ENCODE measurements at places on chromosomes 2 and 18.

DNA sequence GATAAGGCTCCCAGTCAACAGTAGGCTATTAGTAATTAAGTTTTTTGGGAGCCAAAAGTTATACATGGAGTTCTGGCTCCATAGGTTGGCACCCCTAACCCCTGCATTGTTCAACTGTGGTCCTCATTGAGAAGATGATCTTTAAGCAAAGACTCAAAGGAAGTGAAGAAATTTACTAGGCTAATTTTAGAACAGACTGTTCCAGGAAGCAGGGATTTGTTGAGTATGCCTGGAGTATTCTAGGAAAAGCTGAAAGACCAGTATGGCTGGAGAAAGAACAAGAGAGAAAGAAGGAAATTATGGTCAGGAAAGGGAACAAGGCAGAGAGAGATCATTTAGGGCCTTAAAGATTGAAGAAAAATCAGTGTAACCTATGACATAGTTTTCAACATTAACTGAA is 125.1 kb downstream of the PMAIP1 start:
- DNase-seq, result no peak

GRCh38 chr2:86337244-86337835 is at the start of gene REEP1:
Gene REEP1, minus strand, starts transcription at chr2:86337626. Its CDS starts 116 bp downstream, at chr2:86337510.
- peak; percentile 40 for DNase-seq

DNA sequence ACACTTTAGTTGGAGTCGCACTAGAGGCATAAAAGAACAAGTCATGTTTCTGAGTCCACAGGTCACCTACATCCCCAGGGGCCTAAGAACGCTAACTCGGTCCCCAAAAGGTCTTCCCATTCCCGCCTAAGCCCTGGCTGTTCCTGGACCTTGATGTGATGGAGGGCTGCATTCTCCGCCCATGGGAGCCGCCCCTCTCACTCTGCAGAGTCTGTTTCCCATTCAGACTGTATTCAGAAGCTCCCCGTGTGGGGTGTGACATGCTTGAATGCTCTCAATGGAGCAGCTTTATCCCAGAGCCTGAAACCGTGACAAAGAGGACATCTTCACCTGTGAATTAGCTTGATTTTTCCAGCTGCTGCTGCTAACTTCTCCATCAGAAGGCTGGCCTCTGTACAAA is 319.0 kb upstream of the KLHL29 start:
- DNase-seq, result no peak

DNA sequence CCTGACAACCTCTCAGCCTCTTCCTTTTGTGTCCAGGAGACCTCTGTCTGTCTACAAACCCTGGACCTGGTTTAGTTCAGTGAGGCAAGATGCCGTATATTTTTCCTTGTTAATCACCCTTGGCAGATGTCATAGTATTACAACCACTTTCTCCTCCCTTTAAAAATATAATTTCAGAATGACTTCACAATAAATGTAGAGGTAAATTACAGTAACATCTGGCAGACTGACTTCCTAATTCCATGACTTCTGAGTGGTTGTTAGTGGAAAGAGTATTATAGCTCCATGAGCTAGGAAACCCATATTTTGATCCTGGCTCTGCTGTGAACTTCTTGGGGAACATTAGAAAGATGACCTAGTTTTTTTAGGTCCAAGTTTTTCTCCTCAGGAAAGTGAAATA is 39.5 kb downstream of the SPATS2L start:
- no peak for DNase-seq

GRCh38 chr18:54945576-54946125 is 13.6 kb downstream of the CCDC68 start:
- DNase-seq, result no peak

DNA sequence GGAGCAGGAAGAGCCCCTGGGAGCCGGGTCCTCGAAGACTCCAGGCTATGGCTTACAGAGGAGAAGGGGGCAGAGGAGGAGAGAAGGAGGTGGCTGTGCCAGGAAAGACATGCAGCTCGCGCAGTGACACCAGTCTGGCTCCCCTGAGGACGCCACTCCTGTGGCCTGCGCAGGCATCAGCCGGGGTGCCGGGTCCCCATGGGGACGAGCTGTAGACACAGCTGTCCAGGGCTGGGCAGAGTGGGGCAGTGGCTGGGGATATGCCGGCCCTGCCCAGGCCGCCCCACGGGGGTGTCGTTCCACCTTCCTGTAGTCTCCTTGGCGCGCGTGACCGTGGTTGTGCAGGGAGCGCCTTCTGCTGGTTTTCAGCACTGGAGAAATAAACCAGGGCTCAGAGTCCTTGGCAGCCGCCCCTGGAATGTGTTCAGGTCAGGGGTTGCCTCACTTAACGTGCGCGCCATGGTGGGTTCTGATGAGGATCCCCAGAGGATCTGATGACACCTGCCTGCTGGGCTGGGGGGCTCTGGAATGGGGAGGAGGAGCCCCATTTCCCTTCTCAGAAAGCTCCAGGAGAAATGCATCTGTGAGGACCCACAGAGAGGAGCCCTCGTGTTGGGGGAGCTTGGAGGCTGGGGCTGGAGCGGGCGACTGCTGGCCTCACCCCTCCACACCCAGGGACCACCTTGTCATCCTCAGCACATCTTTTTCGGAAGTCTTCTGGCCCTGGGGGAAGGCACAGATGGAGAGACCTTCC is 26.7 kb downstream of the RAMP1 start:
- no peak for DNase-seq

DNA sequence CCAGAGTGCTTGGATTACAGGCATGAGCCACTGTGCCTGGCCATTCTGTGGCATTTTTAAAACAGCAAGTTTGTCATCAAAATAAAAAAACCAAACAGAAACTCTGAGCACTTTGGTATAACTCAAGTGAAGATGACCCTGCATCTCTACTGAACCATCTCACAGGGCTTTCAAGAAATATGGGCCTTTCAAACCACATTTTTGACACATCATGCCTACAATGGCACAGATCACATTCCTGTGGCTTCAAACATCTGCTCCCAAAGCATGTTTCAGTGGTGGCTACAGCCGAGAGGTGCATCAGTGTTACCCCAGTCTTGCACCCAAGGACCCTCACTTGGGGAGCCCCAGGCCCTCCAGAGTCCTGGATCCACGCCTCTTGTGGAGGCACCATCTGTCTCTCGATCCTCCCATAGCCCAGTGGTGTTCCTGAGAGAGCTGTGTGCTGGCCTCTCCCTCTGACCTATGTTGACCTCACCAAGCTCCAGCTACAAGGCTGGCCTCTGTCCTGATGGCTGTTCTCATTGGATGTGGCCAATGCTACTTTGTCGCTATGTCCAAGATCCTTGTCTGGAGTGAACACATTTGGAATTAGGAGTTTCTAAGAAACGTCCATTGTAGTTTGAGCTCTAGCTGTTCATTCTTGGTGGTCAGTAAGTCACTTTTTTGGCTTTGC is 55.2 kb upstream of the RALBP1 start:
- no peak for DNase-seq

- no peak for DNase-seq
These were observed 15.7 kb downstream of the ZFP36L2 start for GRCh38 chr2:43210467-43211303.

GRCh38 chr2:23330214-23330613 is 54.8 kb upstream of the KLHL29 start:
- peak; percentile 31 for DNase-seq

DNA sequence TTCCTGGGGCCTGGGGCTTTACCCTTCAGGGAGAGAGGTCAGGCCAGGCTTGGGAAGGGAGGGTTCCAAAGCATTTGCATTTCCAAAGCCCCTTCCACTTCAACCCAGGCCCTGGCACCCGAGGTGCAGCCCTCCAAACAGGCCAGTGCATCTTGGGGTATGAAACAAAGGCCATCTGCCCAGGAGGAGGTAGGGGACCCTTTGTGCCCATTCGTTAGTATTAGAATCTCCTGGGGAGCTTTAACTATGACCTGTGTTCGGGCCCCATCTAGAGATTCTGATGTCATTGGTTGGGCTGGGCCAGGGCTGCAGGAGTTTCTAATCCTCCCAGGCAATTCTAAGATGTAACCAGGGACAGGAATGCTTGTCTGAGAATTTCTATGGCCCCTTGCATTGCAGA is 73.6 kb downstream of the CIB4 start:
- no peak for DNase-seq

GRCh38 chr2:138182937-138183312 is 218.7 kb downstream of the HNMT start:
- no peak for DNase-seq

GRCh38 chr2:79935771-79936657 is 368.5 kb downstream of the LRRTM1 start:
- DNase-seq, result peak; percentile 73

- DNase-seq, result no peak
These were observed 84.5 kb downstream of the RNF152 start for GRCh38 chr18:61808286-61808685.

- no peak for DNase-seq
These were observed 546.6 kb upstream of the CDH2 start for GRCh38 chr18:28723506-28723905.

- DNase-seq, result no peak
These were observed 173.5 kb upstream of the EPB41L3 start for GRCh38 chr18:5717256-5717655.

- no peak for DNase-seq
These were observed 28.8 kb downstream of the LONRF2 start for GRCh38 chr2:100293341-100294161.

- DNase-seq, result no peak
These were observed 1.7 kb upstream of the SERPINB7 start for GRCh38 chr18:63773551-63773950.

GRCh38 chr2:198236338-198236737 is 431.9 kb downstream of the PLCL1 start:
- no peak for DNase-seq

- DNase-seq, result no peak
These were observed 278.4 kb downstream of the AGPS start for GRCh38 chr2:177670791-177671535.

DNA sequence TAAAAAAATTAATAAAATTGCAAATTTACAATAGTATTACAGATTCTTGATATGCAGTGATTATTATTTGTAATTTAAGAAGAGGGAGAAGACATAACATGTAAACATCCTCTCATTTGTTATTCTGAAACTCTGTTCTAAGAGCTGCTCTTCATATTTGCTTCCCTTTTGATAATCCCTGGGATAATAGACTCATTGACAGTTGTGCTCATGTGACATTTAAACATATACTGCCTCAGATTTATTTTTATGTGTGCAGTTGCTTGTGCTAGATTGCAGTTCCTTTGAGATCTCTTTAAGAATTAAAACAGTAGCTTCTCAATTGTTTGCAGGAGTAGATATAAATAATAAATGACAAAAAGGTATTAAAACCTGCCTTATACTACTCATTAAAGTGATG is 605.1 kb upstream of the CNTNAP5 start:
- no peak for DNase-seq

DNA sequence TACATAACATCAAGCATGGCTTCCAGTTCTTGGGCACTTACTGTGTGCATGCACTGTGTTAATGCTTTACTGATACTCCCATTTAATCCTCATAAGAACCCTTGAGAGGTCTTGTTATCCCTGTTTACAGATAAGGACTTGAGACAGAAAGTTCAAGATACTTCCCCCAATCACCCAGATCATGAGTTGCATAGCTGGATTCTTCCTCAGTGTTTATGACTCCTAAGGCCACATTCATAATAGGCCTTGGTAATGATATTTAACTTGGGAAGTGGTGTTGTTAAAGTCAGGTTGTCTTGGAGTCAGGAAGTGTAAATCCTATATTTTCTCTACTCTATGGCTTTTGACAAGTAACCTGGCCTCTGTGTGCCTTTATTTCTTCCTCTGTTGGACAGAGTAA is 22.7 kb downstream of the NOSTRIN start:
- no peak for DNase-seq

DNA sequence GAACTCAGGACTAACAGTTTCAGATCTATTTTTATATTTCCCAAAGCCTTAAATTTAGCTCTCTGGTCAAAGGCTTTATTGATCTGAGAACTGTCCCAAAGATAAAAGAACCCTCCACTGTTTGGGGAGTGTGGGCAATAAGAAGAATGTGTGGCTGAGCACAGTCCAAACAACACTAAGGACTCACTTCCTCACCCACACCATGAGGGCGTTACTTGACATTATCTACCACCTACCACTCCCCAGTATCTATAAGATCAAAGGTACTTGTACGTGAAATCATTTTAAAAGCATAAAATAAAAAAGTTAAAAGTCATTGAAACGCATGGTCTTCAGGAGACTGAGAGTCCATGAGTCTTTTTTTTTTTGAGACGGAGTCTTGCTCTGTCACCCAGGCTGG is 54.6 kb upstream of the NFU1 start:
- DNase-seq, result no peak

- no peak for DNase-seq
These were observed 353.1 kb downstream of the EIPR1 start for GRCh38 chr2:3024401-3024935.

DNA sequence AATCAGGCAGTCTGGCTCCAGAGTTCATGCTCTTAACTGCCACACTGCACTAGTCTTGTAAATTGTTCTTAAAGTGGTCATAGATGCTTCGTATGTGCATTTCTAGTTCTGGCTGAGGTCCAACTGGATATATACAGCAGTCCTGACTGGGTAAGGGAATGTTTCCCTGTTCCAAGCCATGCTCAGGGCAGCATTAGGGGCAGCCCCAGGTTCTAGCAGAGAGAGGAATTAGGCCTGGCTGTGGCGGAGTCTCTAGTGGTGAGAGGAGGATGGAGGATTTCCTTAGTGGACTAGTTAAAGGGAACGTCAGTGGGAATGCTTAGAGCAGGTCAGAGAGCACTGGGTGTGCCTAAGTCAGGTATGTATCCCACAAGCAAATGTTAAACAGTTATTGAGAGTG is 28.0 kb downstream of the UBE2E3 start:
- DNase-seq, result no peak

- no peak for DNase-seq
These were observed 253.1 kb downstream of the MBD2 start for GRCh38 chr18:53971331-53971730.

DNA sequence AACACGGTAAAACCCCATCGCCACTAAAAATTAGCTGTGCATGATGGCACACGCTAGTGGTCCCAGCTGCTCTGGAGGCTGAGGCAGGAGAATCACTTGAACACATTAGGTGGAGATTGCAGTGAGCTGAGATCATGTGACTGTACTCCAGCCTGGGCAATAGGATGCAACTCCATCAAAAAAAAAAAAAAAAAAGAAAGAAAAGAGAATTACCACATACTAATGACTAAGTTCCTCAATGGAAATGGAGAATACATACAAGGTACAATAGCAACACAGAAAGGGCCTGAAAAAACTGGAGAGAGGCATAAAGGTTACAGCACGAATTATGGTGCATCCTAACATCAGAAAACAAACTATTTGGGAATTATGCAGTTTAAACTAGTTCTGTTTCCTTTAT is 81.3 kb downstream of the CDH2 start:
- no peak for DNase-seq

GRCh38 chr2:170703776-170704476 is 11.2 kb upstream of the SP5 start:
- no peak for DNase-seq

DNA sequence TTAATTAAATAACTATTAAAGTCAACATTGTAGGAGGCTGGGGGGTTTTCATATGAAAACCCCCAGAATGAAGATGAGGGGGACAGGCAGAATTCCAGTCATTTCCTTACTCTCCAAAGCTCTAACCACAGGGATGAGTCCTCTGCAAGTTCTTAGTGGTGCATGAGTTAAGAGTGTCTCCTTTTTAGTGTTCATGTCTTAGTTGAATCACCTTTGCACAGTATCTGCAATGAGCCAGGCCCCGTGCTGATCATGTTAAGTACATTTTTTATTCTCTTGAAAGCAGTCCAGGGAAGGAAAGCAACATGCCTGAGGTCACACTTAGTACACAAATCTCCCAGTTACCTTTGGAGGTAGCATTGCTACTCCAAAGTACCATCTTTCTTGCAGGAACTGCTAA is 25.7 kb upstream of the MSGN1 start:
- DNase-seq, result no peak

GRCh38 chr2:189673661-189674373 is 653 bp upstream of the ANKAR start:
- peak; percentile 55 for DNase-seq
